ENCODE measurements at places on chromosomes 12 and 14.

GRCh38 chr12:131105351-131105735, 151.6 kb downstream of the ADGRD1 start:
- DNase-seq: no peak

DNA sequence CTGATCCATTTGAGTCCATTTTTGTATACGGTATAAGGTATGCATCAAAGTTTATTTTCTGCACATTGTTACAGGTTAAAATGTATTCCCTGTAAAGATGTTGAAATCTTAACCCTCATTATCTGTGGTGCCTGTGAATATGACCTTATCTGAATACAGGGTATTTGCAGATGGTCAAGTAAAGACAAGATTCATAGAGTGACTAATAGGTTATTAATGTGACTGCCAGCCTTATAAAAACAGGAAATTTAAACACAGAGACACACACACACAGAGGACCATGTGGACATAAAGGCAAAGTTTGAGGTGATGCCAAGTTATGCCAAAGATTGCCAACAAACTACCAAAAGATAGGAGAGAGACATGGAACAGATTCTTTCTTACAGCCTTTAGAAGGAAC, 347.2 kb upstream of the DCN start:
- DNase-seq: no peak

- DNase-seq: peak; percentile 8
These were observed 7.8 kb upstream of the KRT74 start for GRCh38 chr12:52581481-52581880.

DNA sequence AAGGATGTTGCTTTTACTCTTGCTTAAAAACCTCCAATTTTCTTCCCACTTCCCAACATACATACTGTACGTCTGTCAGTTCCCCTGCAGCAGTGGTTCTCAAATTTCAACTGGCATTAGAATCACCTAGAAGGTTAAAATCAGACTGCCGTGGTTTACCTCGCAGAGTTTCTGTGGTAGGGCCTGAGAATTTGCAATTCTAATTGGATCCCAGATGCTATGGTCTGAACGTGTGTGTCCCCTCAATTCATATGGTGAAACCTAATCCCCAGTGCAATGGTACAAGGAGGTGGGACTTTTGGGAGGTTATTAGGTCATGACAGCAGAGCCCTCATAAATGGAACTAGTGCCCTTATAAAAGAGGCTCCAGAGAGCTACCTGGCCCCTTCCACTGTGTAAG, 226.9 kb downstream of the CRADD start:
- DNase-seq: no peak

GRCh38 chr12:124590447-124590846, 23.0 kb upstream of the NCOR2 start:
- no peak for DNase-seq

GRCh38 chr12:91326058-91327027, 143.7 kb upstream of the DCN start:
- DNase-seq: peak; percentile 72

- no peak for DNase-seq
These were observed 496.9 kb upstream of the TMEM132C start for GRCh38 chr12:127770118-127770517.

- DNase-seq: no peak
These were observed 11.3 kb downstream of the PPP2R5C start for GRCh38 chr14:101772770-101773169.

DNA sequence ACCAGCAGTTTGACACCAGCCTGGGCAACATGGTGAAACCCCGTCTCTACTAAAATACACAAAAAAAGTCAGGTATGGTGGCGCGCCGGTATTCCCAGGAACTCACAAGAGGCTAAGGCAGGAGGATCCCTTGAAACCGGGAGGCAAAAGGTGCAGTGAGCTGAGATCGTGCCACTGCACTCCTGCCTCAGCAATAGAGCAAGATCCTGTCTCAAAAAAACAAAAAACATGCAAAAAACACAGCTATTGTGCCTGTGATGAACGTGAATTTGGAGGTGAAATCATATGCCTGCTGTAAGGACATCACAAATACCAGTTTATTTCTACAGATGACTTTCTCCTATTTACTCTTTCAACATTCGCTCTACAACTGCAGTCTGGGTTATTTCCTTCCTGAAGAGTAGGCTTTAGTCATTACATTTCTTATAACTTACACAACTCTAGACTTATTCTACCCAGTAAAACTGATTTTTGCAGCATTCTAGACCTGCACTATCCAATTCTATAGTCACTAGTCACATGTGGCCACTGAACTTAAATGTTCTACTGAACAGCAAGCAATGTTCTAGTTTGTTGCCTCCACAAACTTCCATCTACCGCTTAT, 48.3 kb downstream of the HNRNPC start:
- peak; percentile 52 for DNase-seq

- DNase-seq: peak; percentile 36
These were observed 165.0 kb upstream of the DCN start for GRCh38 chr12:91347481-91348214.

- DNase-seq: no peak
These were observed 6.5 kb downstream of the CBLN3 start for GRCh38 chr14:24422694-24423601.

- peak; percentile 80 for DNase-seq
These were observed at the start of gene CLIP1 for GRCh38 chr12:122421821-122422729. Gene CLIP1 (minus strand): TSS chr12:122422669. CDS start chr12:122380452, 42,217 bp downstream.

GRCh38 chr12:56359851-56360767, at the start of gene STAT2:
Gene STAT2 (minus strand): TSS chr12:56360107. CDS start chr12:56356571, 3,536 bp downstream.
- peak; percentile 100 for DNase-seq

DNA sequence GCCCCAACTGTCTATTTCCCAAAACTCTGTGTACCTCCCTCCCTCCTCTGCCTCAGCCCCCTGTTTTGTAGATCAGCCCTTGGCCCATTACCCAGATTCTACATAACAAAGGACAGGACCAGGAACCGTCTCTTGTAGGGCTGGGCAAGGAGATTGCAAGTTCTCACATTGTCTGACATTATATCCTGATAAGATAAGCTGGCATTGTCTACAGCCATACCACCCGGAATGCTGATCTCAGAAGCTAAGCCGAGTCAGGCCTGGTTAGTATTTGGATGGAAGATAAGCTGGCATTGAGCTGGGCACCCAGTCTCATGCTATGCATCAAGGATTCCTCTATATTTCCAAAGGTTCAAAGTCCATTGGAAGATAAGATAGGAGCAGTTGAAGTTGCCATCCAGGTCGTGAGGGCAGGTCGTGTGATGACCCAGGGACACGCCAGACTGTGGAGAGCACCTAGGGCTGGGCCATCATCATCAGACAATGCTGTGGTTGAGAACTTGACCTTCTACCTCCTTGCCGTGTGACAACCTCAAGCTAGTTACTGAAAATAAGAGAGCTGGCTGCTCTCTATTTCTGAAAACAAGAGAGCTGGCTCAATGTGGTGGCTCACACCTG, 29.5 kb downstream of the PHETA1 start:
- DNase-seq: no peak

- DNase-seq: no peak
These were observed 72.8 kb upstream of the ABCD2 start for GRCh38 chr12:39692258-39692853.

DNA sequence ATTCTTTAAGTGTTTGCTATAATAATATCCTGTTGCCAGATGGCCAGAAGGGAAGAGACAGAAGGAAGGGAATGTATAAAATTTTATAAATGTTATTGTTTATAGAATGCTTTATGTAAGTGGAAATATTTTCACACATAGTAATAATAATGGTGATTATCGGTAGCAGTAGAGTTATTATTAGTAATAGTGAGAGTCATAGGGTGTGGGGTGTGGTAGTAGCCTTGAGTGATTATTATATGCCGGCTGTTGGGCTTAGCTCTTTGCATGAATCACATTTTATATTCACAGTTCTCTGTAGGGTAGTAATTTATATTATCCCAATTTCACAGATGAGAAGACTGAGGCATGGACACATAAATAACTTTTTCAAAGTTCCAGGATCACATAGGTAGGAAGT, 391.4 kb downstream of the C12orf75 start:
- DNase-seq: no peak

DNA sequence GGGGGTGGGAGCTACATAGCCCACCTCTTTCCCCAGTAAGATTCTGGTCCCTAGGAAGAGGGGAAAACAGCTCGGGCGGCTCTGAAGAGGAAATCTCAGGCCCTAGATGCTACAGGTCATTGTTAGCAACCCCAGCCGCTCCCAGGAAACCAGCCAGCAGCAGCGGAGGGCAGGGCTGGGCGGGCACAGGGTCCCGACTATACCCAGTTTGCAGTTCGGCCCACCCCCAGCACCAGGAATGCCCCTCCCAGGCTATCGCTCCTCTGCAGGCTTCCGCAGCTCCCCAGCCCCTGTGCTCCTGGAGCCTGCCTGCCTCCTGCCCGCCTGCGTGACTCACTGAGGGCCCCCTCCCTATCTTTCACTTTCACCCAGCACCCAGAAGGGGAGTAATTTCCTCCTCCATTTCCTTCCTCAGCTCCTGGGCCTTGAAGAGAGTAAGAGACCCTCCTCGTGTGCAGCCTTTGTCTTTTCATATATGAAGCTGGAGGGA, 27.2 kb upstream of the PNMA1 start:
- DNase-seq: peak; percentile 74

DNA sequence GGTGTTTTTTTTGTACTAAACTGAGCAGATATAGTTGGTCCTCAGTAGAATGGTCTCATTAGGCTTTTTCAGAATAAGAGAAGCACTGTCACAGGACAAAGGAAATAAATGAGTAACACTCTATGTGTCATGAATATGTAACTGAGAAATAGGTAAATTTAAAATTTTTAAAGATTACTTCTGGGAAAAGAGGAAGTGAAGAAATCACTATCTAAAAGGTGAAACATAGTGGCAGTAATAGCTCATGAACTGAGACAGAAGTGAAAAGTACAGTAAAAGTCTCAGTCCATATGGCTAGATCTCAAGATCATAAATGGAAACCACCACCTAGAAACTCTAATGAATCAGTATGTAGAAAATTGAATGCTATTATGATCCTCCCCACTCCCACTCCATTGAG, 89.3 kb upstream of the TTC7B start:
- DNase-seq: no peak

GRCh38 chr12:109057376-109057775, 5.0 kb downstream of the USP30 start:
- DNase-seq: no peak

DNA sequence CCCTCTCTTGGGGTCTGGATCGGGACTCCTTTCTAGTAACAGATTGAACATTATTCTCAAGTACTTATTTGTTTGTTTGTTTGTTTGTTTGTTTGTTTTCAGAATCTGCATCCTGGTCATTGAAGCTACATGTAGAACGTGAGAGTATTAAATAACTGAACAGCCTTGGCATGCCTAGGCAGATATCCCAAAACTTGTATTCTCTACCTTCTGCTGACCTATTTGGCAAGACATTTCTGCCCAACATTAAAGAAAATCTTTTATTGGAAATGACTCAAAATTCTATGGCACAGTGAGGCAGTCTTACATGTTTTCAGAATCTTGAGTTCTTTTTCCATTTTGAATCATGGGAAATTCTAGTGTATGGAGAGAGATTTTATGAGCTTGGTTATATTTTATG, 165.1 kb upstream of the CNOT2 start:
- DNase-seq: no peak

DNA sequence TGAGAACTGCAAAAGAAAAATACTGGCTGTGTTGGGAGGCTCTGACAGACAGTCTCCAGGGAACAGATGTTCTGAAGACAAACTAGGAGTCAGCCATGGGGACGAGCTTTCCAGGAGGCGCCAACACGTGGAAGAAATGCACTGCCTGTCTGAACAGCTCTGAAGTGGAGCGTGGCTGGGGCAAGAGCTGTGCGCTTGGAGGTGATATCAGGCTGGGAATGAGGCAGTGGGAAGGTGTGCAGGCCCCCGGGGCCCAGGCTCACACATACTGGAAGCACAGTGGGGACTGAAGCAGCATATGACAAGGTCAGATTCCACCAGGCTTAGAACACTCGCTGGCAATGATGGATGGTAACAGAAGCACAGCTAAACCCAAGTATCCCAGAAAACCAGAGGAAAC, 17.5 kb downstream of the APPL2 start:
- peak; percentile 47 for DNase-seq

DNA sequence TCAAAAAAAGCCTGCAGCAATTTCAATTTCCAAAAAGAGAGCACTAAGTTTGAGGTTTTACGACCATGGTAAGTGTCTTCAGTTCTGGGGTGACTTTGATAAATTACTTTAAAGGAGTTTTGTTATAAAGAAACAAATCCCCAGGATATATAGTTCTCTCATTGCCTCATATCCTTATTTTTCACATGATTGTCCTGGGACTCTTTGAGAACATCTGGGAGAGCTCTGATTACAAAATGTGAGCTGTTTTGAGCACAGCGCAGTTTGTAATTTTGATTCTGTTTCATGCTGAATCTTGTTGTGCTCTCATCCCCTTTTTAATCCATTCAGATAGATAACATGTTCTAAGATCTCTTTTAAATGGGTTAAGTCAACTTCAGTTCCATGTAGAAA, 67.7 kb upstream of the DCN start:
- DNase-seq: no peak

DNA sequence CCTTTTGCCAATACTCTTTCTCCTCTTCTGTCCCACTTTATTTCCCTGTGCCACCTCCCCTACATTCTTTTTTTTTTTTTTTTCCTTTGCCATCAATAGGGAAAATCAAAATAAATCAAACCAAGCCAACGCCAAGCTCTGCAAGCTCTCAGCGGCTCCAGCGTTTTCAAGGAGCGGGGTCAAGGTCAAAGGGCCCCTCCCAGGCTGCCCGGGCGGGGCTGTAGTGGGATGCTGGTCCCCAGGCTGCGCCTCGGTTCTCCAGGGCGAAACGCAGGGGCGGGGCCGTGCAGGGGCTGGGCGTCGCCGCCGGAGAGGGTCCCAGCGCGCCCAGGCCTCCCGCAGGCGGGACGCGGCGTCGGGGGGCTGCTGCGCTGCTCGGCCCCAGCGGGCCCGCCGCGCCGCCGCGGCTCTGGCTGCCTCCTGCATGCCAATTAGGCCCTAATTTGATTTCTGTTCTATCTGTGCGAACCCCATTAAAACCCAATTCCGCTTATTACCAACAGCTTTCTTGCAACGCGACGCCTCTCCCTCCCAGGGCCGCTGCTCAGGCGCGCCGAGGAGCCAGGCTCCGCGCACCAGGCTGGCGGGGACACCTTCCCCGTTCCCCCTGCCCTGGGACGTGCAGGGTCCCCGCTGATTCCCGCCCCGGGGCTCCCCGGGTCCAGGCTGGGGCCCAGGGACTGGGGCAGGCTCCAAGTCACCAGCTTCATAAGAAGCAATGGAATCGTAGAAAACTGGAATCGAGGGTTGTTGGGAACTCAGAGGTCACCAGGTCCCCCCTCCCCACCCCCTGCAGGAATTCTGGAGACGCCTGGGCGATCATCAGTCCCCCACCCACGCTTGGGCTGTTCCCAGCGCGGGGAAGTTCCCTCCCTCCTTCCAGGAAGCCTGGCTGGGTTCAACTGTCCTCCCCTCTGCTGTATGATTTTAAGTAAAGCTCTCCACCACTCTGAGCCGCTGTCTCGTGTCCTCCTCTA, 50.7 kb upstream of the MAP1LC3B2 start:
- peak; percentile 24 for DNase-seq

- DNase-seq: no peak
These were observed 3.0 kb upstream of the TCHP start for GRCh38 chr12:109897029-109897428.

GRCh38 chr14:29264865-29265264, 498.3 kb downstream of the FOXG1 start:
- no peak for DNase-seq
